NCI-H1048 (cell line): ENCODE measurements at places on chromosomes 13 and 19.

GRCh38 chr19:15913384-15913783 lies 15.5 kb upstream of the CYP4F2 start:
- no peak for DNase-seq

DNA sequence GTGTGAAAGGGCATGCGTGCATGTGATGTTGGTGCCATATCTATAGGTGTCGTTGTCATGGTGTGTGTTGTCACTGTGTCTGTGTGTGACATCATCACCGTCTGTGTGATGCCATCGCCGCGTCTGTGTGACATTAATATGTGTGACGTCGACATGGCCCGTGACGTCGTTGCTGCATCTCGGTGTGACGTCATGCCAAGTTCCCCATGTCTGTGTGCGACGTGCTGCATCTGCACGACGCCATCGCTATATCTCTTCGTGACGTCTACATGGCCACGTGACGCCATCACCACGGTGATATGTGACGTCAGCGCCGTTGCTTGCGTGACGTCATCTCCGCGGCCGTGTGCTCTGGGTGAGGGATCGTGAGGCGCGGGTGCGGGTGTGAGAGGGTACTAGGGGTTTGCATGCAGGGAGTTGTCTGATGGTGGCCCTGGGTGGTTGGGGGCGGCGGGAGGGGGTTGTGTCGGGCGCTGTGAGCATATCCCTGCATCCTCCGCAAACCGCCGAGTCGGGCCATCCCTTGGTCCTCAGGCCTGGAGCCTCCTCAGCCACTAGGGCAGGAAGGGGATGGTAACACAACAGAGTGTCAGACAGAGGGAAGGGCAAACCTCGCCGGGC lies 14.6 kb downstream of the GTPBP3 start:
- DNase-seq, result no peak

- DNase-seq, result no peak
Observed at GRCh38 chr19:49469828-49470614, 4.0 kb upstream of the FLT3LG start.

- peak; percentile 30 for DNase-seq
Observed at GRCh38 chr19:8512115-8512967, 1.6 kb downstream of the ZNF414 start.

GRCh38 chr13:95677564-95678266 lies 776 bp downstream of the DNAJC3 start:
- no peak for DNase-seq

- DNase-seq, result no peak
Observed at GRCh38 chr13:104008541-104009435, 942.6 kb upstream of the SLC10A2 start.

- DNase-seq, result no peak
Observed at GRCh38 chr13:80740071-80740470, 399.1 kb upstream of the SPRY2 start.

DNA sequence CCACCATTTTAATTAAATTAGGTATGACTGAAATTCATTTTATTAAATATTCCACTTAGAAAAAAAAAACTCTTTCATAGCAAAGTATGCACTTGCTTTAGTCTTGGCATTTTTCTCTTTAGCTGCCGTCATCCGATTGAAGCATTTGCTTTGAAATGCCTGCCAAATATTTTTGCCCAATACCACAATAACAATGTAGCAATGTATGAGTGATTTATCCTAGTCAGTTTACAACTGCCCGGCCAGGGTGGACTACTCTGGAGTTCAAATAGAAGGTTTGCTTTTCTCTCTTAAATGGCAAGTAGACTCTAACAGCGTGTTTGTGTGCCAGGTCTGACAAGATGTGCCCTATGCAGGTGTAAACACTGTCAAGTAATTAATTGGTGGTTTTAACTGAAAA lies 675.3 kb upstream of the SGCG start:
- no peak for DNase-seq

- DNase-seq, result no peak
Observed at GRCh38 chr13:62525652-62526051, 1110.0 kb upstream of the PCDH20 start.

- no peak for DNase-seq
Observed at GRCh38 chr19:33186431-33187182, 7.5 kb upstream of the LRP3 start.

GRCh38 chr13:87982400-87982799 lies 311.2 kb downstream of the SLITRK5 start:
- no peak for DNase-seq
